HAP-1 (cell line): ENCODE measurements at places on chromosomes 2 and 18.

DNA sequence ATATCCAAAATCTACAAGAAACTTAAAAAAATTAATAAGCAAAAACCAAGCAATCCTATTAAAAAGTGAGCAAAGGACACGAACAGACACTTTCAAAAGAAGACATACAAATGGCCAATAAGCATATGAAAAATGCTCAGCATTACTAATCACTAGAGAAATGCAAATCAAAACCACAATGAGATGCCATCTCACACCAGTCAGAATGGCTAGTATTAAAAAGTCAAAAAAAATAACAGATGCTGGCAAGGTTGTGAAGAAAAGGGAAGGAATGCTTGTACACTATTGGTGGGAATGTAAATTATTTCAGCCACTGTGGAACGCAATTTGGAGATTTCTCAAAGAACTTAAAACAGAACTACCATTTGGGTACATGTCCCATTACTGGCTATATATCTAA is 128.8 kb upstream of the SESTD1 start:
- no peak for DNase-seq

- no peak for DNase-seq
Observed at GRCh38 chr18:79518028-79518682, 122.4 kb downstream of the NFATC1 start.

GRCh38 chr2:58186501-58186900 is 54.6 kb downstream of the FANCL start:
- no peak for DNase-seq

GRCh38 chr2:68463287-68463877 is 3.7 kb downstream of the FBXO48 start:
- no peak for DNase-seq

DNA sequence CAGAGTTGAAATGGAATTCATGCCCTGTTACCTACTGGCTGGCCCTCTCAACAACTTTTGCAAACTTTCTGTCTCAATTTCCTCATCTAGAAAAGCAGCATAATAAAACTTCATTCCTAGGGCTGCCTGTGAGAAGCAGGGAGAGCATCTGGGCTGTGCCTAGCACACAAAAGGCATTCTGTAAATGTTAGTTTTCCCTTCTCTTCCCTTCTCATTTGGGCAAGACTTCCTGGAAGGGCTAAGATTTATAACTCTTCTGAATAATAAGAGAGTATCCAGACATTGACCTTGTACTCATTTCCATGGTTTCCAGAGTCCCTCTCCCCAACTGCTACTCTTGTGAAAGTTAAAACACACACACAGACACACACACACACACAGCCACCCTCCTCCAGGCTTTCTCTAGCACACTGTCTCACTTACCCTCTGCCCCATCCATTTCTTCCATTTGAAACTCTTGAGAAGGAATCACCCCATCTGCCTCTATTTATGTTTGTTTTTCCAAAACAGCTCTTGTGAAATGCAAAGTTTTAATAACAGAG is 302.1 kb downstream of the SMAD2 start:
- DNase-seq, result no peak

GRCh38 chr2:19881221-19881907 is 20.4 kb downstream of the TTC32 start:
- no peak for DNase-seq

- no peak for DNase-seq
Observed at GRCh38 chr2:64975232-64975821, 13.9 kb upstream of the SLC1A4 start.

DNA sequence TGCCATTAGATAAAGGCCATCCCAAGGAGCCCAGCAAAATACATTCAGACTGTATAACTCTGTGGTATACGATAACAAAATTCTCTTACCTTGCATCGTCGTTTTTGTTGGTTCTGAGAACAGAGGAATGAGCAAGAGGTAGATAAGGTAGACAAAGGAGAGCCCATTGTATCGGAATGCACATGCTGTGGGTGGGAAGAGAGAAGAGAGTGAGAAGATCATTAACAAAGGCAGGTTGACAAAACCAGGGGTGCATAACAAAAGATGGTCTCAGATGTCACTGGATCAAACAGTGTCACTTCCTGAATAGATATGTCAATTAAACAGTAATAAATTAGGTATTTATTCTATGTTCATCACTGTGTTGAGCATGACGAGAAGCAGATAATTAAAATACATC is 83.3 kb downstream of the PIEZO2 start:
- DNase-seq, result no peak

GRCh38 chr2:217897816-217898806 is 104.7 kb downstream of the TNS1 start:
- no peak for DNase-seq

DNA sequence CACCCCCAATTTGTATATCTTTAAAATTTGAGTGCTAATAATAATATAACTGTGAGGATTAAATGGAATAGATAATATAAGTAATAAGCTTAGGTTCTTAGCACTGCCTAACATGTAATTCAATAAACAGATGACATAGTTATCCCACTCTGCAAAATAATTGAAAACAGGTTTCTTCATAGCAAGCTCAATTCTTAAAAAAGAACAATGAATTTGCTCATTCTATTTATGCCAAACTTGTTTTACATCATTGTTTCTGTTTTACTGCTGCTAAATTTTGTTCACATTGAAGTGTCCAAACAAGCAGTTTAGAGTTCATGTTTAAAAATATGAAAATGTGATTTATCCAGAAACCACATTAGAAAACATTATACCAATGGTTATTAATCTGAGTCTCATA is 217.0 kb downstream of the MBD5 start:
- no peak for DNase-seq

DNA sequence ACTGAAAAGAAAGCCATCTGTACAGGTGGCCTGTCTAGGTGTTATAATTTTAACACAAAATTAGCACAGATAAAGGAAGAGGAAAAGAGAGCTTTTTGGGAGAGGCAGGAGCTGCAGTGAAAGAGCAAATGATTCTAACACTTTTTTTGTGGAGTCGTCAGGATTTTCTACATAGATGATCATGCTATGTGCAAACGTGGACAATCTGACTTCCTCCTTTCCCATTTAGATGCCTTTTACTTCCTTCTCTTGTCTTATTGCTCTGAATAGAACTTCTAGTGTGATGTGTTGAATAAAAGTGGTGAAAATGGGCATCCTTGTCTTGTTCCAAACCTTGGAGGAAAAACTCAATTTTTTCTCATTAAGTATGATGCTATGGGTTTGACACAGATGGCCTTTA is 334.5 kb downstream of the NBAS start:
- DNase-seq, result no peak

DNA sequence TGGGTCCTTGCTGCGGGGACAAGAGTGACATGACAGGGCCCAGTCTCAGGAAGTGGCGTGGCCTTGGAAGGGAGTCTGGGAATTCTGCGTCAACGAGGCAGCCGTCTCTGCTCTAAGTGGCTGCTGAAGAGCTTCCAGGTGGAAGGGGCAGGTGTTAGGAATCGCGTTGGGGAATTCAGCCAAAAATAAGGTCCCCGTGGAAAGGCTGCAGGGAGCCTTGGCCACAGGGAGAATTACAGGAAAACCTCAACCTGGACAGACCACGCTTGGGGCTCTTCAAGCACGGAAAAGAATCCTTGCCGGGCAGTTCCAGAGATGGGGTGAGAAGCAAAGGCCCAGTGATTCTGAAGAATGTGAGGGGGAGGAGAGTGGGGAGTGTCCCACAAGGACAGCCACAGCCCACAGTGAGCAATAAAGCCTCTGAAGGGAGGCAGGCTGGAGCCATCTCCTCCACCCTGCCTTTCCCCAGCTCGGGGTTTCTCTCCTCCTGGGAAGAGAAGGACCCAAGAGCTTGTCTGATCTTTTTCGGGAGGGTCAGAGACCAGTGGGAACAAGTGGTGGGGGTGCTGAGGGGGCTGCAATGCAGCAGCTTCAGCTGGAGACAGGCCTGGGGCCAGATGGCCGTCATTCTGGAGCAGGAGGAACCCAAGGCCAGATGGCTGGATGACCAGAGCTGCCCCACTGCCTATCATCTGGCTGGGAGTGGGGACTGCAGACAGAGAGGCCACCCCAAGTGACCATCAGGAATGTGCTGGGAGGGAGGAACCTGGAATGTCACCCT is 106.4 kb upstream of the SMAD2 start:
- DNase-seq, result no peak

GRCh38 chr18:9855681-9856080 is 30.1 kb upstream of the TXNDC2 start:
- DNase-seq, result no peak

GRCh38 chr2:45121236-45121927 is 112.1 kb upstream of the SIX2 start:
- no peak for DNase-seq

- DNase-seq, result no peak
Observed at GRCh38 chr2:168212167-168212566, 35.2 kb downstream of the STK39 start.

DNA sequence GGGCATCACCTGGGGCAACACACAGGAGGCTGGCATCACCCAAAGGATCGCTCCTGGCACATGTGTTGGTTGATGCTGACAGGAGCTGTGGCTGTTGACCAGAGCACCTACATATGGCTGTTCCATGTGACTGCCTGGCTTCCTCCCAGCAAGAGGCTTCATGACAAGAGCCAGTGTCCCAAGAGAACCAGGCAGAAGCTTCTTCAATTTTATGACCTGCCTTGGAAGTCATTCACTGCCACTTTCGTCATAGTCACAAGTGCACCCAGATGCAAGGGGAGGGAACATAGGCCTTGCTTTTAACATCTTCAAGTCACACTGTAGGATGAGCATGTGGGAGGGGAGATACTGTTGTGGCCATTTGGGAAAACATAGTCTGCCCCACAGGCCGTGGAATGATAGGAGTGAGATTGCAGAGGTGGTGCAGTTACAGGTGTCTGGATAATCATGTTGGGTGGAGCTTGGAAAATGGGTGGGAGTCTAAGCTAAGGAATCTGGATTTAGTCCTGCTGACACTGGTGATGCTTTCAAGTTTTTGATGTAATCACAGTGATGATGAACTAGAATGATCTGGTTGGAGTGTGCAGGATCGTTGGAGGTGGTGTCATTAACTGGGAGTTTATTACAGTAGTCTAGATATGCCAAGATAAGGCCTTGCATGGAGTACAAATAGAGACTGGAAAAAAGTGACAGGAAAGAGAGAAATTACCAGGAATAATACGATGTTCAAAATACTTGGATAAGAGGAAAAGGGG is 107.0 kb downstream of the RAPGEF4 start:
- DNase-seq, result no peak

GRCh38 chr2:24824966-24825882 is 32.0 kb downstream of the CENPO start:
- no peak for DNase-seq

DNA sequence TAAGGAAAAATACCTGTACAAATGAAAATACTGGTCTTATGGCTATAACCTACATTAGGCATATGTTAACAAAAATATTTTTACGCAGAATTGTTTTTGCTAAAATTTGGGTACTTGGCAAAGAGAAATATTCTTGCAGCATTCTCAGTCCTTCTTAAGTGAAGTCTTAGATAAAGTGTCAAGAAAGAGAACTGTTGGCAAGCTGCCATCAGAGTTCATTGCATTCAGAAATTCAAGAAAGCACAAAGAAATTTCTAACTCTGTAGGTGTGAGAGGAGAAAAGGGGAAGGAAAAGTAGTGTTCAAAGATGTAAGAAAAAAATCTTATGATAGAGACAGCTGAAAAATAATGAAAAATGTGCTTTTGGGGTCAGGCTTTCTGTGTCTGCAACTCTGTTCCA is 86.7 kb downstream of the IRS1 start:
- no peak for DNase-seq

DNA sequence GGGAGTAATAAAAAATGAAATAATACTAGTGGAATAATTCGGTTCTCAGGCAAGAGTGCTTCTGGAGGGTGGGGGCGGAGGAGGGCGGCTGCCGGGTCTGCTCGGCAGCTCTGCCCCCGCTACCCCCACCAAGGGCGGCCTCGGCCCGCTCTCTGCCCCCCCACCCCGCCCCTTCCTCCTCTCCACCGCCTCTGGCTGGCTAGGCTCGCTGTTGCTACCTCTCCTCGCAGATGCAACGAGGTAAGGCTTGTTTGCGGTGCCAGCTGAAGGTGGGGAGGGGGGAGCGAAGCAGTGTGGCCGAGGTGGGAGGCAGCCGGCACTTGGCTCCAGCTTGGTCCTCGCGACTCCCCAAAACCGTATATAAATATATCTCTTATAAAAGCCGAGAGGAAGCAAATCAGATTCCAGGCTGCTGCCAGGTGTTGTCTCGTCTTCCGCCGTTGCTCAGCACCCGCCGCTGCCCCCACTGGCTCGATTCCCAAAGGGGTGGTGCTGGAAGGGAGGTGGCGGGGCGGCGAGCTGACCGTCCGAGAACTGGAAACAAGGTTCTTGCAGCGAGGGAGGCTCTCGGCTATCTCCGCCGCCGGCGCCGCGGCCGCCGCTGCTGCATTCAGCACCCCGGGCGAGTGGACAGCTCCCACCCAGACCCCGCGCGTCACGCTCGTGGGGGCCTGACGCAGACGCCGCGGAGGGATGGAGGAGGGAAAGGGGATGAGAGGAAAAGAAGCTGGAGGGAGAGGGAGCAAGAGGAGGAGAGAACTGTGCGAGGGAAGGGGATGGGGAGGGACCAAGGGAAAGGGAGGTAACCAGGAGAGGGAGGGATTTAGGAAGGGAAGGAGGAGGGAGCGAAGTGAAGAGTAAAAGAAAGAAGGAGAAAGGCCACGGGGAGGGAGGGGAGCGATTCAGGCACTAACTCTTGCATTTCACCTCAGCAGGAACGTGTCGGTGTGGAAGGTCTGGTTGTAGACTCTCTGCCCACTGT is at the start of gene MARCHF4:
MARCHF4 (minus strand) TSS at position 763 of the 982 bp plus-strand sequence. CDS start 2,223 bp downstream, outside the sequence.
- peak; percentile 18 for DNase-seq

DNA sequence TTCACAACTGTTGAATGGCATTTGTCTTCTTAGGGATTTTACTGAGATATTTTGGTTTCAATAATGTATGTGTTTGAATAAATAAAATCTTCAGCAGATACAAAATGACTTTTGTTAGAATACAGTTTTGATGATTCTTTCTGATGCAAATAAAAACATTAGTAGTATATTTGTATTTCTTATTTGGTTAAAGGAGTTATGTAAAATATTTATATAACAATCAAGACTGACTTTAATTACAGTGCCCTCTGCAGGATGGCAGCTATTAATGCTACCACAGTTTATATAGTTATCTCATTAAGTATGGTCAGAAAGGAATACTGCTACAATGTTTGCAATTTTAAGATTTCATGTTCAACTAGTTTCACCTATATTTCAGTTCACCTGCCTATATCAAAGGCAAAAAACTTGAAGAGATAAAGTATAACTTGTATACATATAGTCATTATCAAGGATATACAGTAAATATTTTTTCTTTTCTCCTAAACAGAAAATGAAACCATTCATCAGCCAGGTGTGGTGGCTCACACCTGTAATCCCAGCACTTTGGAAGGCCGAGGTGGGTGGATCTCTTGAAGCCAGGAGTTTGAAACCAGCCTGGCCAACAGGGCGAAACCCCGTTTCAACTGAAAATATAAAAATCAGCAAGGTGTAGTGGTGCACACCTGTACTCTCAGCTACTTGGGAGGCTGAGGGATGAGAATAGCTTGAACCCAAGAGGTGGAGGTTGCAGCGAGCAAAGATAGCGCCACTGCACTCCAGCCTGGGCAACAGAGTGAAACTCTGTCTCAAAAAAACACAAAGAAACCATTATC is 19.8 kb downstream of the ARL5A start:
- DNase-seq, result no peak

DNA sequence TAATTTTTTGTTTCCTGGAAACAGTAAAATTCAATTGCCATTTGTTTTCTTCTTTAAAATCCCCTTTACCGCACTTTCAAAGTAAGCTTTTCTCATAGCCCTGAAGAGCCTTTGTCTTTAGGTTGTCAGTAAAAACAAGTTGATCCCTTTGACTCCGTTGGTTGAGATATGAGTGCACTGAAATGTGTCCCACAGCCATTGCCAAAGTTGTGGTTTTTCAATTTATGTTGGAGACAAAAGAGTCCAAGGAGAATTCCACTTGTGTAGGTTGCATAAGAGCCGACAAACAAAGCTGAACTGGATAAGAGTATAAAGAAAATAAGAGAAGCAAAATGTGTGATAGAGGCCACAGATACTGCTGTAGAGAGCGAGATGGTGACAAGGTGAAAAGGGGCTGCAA is 26.1 kb upstream of the HNMT start:
- peak; percentile 71 for DNase-seq
